ENCODE measurements at places on chromosomes 1 and 21.

GRCh38 chr1:228459091-228459993, 27.8 kb upstream of the RNF187 start:
- DNase-seq, result no peak

GRCh38 chr1:12631571-12631970, 12.3 kb upstream of the AADACL4 start:
- DNase-seq, result no peak

DNA sequence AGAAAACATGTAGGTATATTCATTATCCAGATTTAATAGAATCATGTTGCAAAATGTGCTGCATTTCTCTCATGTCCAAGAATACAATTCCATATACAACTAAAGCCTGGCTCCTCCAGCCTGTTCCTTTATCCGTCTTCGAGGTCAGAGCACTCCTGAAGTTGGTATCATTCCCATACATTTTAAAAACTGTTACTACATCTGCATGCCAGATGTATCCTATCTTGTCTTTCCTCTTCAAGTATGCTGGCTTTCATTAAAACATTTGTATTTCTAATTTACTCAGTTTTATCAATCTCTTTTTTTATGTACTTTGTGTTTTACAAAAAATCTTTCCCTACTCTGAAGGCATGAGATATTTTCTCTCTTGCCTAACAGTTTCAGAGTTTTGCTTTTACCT, 536.6 kb upstream of the USP24 start:
- DNase-seq, result no peak

DNA sequence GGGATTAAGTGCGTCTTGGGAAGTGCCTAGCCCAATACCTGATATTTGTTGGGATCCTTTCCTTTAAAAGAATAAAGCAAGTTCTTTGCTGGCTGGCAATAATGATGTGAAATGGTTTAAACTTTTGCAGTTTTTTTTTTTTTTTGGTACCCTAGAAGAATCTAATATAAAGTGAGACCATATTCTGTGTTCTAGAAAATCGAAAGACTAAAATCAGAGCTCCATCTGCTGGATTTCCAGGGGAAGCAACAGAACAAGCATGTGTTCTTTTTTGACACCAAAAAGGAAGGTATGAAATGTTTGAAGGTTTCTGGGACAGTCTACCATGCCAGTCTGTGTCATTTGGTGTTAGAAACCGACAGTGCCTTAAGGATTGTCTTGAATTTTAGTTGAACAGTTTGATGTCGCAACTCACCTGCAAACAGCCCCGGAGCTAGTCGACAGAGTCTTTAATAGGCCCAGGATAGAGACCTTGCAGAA, 6.4 kb downstream of the UTP11 start:
- no peak for DNase-seq
